Activated CD4-positive, alpha-beta T cell treated with anti-CD3 and anti-CD28 coated beads, Interleukin-2, amount 10 ng/mL, durations not matched to agents 24 days and 14 days (primary cell): ENCODE measurements at places on chromosomes 11 and 22. TPM values are rescaled to one million over a fixed set of nuclear protein-coding genes. Genes with fewer than 3 reads are reported as not detected.

PHF21B gene
- 0.07 TPM in 2 replicates for total RNA-seq

- DNase-seq, result no peak
These were observed 5.6 kb downstream of the DDX6 start for GRCh38 chr11:118785362-118785761.

ST14 gene
- total RNA-seq, result 0.14 TPM in 1 of 2 replicates, not detected in the other

CYTH4 gene
- 43.5 and 44.9 TPM in 2 replicates for total RNA-seq

DKK3 gene
- not detected in 2 replicates for total RNA-seq

PRR33 gene
- not detected in 2 replicates for total RNA-seq

GLB1L2 gene
- 10.2 and 11.2 TPM in 2 replicates for total RNA-seq

DNA sequence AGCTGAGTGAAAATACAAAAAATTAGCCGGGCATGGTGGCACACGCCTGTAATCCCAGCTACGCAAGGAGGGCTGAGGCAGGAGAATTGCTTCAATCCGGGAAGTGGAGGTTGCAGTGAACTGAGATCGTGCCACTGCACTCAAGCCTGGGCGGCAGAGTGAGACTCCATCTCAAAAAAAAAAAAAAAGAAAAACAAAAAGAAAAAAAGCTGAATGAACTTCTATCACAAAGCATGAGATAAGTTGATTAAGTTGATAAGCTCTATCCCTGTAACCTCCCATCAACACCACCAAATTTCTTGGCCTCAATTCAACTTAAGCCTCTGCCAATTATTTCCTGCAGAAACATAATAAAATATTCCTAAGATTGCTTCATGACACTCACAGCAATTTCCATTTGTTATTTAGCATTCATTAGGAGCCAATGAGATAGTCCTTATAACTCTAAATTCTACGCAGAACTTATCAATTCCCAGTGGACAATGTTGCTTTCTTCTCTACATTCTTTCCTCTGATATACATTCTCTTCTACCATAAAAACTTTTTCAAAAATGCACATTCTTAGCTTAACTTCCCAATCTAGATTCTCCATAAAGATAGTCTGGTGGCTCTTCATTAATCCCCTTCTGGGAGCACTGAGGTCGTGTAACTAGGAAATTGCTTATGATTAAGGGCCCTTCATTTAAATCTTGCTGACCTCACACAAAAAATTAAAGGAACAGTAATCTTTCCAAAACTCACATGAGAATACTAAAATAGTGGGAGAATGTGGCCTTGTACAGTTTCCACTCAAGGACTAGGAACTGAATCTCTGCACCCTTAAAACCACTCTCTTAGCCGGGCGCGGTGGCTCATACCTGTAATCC, 2.9 kb downstream of the AMBRA1 start:
- no peak for DNase-seq

- DNase-seq, result no peak
These were observed 83.6 kb upstream of the BDNF start for GRCh38 chr11:27783701-27784355.

DNA sequence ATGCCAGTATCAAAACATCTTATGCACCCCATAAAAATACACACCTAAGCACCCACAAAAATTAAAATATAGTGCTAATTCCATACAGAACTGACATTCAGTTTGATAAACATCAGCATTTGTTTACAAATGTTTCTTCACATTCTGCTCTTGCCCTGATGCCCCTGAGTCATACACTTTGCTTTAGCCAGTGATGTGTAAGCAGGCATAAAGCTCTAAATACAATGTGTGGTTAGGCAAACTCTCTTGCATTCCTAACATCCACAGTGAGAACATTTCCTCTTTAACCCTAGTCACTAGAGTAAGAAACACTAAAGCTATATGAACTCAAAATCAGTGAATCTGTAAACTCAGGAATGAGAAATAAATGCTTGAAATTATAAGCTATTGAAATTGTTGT, 1060.7 kb downstream of the FAM181B start:
- DNase-seq, result no peak

DNA sequence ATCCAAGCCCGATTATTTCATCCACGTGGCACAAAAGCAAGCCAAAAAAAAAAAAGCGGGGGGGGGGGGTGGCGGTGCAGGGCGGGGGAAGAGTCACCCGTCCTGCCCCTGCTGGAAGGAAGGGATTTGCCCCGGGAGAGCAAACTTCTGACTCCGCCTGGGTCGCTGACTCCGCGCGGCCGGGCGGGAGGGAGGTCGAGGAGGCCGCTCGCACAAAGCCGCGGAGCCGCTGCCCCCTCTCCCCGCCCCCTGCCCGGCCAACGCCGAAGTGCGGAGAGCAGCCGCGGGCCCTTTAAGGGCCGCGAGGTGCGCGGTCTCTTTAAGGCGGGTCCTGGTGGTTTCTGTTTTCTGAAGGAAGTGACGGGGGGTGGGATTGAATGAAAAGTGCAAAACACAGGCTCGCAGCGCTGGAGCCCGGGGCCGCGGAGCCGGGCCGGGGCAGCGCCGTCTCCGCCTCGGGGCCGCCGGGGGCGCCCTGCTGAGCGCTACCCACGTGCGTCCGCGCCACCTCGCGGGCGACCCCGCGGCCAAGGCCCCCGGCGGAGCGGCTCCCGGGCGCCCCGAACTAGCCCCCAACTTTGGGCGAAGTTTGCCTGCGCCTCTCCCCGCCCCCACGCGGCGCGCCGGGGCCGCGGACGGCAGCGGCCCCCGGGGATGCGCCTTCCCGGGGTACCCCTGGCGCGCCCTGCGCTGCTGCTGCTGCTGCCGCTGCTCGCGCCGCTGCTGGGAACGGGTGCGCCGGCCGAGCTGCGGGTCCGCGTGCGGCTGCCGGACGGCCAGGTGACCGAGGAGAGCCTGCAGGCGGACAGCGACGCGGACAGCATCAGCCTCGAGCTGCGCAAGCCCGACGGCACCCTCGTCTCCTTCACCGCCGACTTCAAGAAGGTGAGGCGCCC, at the start of gene OAF:
Gene OAF, plus strand, starts transcription at position 407 of the 896 bp plus-strand sequence. Its CDS starts 248 bp downstream, at position 655.
- peak; percentile 91 for DNase-seq

- DNase-seq, result no peak
These were observed 11.4 kb downstream of the AASDHPPT start for GRCh38 chr11:106088896-106089295.

DNA sequence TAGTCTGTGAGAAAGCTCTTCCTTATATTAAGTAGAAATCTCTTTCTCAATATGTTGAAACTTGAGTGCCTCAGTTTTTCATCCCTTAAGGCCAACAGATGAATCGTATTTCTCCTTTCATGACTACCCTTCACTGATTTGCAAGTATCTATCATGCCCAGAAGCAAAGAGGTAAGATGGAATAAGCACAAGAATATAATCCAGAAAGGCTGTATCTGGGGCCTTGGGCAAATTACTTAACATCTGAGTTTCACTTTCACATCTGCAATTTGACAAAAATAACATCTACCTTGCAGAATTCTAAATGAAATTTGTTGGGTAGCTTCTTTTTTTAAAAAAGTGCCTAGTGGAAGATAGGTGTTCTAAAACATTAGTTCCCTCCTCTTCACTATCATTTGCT, 552.4 kb upstream of the ANO5 start:
- no peak for DNase-seq

GRCh38 chr11:92861634-92862033, 107.8 kb upstream of the MTNR1B start:
- DNase-seq, result no peak

DNA sequence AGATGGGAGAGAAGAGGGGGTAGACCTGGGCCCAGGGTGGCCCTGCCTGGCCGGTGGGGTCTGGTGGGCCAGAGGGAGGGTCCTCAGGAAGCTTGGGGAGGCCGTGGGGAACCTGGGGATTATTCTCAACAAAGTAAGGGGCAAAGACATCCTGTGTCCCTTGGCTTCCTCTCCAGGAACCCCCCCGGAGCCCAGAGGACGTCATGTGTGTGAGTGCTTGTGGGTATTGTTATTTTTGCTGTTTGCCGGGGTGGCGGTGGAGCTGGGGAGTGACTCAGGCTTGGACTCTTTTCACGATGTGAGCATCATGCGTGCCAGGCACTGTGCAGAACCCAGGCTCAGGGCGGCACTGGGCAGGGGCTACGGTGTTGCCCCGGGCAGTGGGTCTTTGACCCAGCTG, 982 bp upstream of the SHANK3 start:
- DNase-seq, result peak; percentile 51

GRCh38 chr22:30949934-30950660, 18.5 kb downstream of the MORC2 start:
- DNase-seq, result no peak

DNA sequence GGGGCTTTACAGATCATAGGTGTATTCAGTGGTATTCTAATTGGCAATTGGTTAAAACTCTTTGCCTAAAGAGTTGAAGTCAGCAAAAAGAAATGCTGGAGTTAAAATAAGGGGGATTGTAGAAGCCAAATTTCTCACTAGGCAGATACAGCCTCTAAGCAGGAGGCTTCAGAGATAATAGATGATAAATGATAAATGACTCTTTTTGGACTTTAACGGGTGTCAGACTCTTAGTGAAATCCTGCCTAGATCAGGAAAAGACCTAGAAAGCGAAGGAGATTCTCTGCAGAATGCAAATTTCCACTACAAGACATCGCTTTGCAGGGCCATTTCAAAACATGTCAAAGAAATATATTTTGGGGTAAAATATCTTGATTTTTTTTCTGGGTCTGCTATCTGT, 182.8 kb downstream of the FAM76B start:
- no peak for DNase-seq

CSNK2A3 gene
- total RNA-seq, result 1.1 and 2.1 TPM in 2 replicates

CECR2 gene
- total RNA-seq, result 0.09 and 0.14 TPM in 2 replicates

NLRP14 gene
- 0.09 and 0.21 TPM in 2 replicates for total RNA-seq

DNA sequence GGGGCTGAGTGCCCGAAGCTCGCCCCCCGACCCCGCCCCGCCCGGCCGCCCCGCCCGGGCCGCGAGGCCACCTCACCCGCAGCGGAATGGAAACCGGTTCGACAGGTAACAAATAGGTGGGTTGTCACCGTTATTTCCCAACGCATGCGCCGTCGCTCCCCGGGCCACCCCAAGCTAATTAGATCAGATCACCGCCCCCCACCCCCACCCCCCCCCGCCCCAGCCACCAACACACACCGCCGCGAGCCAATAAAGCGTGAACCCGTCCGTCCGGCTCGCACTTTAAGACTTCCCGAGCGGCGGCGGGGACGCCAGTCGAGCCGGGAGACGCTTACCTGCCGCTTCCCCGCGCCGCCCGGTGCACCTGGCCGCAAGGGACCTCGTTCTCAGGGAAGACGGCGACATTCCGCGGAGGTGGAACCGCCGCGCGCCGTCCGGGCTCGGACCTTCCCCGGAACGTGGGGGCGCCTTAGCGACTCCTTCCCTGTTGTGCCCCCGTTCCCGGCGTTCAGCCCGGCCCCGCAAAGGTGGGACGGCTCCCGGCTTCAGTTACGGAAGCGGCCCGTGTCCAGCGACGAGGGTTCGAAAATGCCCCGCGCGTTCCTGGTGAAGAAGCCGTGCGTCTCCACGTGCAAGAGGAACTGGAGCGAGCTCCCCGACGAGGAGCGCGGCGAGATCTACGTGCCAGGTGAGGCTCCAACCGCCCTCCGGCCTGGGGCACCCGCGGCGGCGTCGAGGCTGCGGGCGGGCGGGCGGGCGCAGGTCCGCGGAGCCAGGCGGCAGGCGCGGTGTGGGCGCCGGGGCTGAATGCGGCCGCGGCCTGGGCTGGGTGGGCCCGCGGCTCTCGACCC, at the start of gene OVOL1:
Gene OVOL1, plus strand, starts transcription at position 278 of the 851 bp plus-strand sequence. Its CDS starts 311 bp downstream, at position 589.
- DNase-seq, result peak; percentile 71

KRTAP5-10 gene
- not detected in 2 replicates for total RNA-seq

DNA sequence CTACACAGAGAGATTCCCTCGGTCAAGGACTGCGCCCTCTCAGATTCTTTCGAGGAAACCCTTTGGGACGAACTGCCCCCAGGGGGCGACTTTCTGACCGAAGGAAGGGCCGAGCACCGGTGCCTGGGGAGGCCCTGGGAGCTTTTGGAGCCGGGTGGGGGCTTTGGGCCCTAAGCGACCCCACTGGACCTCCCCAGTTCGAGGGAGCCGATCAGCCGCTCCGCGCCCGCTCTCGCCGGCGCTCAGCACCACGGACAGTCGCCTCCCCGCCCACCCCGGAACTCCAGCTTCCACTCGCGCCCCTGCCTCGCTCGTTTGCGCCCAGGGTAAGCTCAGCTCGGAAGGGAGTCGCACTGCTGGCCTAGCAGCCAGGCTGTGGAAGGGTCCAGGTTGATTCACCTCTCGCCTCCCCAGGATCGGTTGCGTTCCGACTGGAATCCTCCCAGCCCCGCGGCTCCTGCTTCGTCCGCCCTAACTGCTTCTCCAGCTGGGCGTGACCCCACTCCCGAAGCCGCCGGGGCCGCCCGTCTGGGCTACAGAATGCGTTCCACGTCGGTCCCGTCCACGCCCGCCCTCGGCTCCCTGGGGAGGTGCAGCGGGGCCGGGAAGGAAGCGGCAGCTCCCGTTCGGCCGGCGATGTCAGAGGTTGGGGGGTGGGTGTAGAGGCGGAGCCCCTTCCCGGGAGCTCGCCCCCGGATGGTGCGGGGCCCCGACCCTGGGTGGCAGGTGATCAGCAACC, 428 bp downstream of the SCN3B start:
- DNase-seq, result peak; percentile 81

GRCh38 chr11:29996016-29996415, 20.8 kb downstream of the KCNA4 start:
- DNase-seq, result no peak

DNA sequence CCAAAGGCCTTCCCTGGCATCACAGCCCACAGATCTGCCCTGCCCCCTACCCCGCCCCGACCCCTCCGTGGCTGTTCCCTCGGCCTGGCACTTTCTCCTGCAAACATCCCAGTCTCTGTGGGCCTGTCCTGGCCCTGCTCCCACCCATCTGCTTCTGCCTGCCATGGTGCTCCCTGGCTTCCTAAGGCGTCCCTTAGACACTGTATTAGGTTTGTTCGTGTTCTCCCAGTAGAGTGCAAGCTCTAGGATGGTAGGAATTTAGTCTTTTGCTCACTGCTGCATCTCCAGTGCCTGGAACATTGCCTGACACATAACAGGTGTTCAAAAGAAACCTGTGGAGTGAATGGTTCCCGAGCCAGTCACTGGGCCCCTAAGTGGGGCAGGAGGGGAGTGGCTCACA, 69.6 kb upstream of the PITPNB start:
- DNase-seq, result no peak

GRCh38 chr22:45157907-45158306, 5.8 kb upstream of the NUP50 start:
- DNase-seq, result no peak

- DNase-seq, result no peak
These were observed 21.2 kb downstream of the DAGLA start for GRCh38 chr11:61701242-61701886.

DNA sequence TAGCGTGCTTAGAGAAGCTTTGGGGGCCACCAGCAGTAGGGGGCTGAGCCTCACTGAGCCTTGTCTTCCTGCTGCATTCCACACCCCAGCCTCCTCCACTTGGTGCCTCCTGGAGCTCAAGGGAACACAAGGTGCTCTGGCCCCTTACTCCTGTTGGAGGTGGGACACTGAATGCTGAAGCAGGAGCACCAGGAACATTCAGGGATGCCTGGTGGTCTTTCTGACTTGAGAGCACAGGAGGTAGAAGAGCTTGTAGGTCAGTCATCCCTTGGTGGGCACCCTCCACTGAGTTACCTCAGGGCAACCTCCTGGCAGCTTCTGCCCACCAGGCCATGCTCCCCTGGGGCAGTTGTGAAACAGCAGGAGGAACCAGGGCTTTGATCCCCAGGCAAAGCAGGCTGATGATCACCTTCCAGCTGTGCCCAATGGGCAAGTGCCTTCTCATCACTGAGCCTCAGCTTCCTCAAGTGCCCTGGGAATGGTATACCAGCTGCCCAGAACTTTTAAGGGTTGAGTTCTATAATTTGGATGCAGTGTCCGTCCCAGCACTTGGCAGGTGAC, 50.1 kb downstream of the CABIN1 start:
- DNase-seq, result no peak
